COLO829 (cell line): ENCODE measurements at places on chromosomes 5 and 9.
A peak's percentile ranks its signal among the peaks of the same experiment; 100 is the strongest.

DNA sequence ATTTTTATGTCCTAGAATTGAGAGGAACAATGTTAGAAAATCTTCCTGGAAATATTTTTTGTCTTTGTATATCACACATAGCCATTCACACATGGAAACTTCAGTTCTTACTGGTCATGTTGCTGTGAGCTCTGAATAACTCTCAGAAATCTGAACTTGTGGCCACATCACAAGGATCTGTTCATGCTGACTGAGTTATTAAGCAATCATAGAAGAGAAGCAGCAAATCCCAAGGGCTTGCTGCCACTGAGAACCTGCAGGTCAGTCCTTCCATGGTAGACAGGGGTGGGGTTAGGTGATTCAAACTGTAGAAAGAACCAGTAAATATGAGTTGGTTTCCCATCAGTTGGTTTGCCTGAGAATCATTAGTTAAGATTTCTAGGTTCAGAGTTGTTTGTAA, 27.6 kb downstream of the SGCD start:
- DNase-seq, result no peak

DNA sequence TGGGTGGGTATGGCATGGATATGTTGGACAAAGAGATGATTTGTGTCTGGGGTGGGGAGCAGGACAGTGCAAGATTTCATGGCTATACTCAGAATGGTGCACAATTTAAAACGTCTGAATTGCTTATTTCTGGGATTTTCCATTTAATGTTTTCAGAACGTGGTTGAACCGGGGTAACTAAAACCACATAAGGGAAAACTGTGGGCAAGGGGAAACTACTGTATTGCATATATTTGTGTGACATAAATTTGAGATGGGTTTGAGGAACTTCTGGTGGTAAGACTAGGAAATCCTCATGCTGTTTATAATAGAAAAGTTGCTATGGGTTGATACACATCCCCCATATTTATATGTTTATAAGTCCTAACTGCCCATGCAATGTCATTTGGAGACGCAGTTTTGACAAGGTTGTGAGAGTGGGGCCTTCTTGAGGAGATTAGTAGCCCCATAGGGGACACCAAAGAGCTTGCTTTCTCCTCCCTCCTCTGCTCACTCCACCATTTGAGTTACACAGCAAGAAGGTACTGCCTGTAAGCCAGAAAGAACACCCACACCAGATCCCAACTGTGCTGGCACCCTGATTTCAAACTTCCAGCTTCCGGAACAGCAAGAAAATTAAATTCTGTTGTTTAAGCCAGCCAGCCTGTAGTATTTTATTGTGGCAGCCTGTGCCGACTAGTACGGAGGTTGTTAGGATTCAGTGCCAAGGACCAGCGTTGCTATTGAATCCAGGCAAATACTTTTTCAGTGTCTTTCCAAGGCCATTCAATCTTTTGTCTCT, 2118.9 kb downstream of the MAT2B start:
- DNase-seq, result no peak

DNA sequence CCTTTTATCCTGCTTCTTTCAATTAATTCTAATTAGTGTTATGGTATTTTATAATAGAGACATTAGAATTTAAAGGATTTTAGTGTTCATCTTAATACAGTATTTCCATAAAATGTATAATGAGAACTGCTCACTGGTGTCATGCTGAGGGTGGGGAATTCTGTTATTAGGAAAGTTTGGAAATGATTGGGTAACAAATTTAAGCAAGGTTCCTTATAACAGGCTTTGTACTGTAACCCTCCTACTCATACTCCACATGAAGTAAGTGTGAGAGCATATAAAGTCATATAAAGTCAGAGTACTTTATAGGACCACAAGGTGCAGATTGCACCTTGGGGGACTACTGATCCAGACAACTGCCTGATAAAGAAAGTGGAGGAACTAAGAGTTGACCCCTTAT, 42.2 kb downstream of the SV2C start:
- no peak for DNase-seq

- DNase-seq, result no peak
These were observed 31.5 kb upstream of the ALDH1B1 start for GRCh38 chr9:38360839-38361472.

GRCh38 chr9:90858457-90858901, 56.9 kb downstream of the SYK start:
- DNase-seq, result no peak

DNA sequence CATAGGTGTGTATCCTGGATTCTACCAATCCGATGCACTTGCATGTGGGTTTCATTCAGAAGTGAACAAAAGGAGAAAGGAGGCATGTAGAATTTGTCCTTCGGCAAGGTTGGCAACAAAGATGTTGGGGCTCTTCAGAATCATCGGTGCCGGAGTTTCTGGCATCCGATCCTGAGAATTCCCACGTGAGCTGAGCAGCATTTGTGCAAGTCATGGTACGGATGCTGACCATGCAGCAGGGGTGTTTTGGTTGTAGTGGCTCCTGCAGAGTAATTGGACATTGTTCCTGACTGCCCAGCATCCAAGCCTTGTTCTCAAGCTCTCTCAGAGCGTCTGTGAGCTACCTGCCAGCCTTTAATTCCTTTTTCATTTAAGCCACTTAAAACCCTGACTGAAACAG, 19.0 kb upstream of the POC5 start:
- DNase-seq, result no peak

GRCh38 chr9:128742401-128742800, 18.5 kb upstream of the ZDHHC12 start:
- DNase-seq, result no peak

DNA sequence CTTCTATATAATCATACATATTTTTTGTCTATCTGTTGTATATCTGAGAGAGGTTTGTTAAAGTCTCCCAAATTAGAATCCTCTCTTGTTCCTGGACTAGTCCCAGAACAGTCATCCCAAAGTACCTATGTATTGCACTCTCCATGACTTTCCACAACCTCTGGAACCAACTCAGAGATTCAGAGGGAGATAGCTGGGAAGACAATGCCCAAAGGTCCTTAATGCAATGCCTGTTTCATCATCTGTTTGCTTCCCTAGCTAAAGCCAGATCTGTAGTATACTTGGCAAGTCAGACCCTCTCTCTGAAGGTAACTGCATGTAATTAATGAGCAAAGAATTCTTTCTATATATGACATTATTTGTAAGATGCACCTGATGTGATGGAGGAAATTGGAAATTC, 89.4 kb downstream of the ZNF474 start:
- no peak for DNase-seq

DNA sequence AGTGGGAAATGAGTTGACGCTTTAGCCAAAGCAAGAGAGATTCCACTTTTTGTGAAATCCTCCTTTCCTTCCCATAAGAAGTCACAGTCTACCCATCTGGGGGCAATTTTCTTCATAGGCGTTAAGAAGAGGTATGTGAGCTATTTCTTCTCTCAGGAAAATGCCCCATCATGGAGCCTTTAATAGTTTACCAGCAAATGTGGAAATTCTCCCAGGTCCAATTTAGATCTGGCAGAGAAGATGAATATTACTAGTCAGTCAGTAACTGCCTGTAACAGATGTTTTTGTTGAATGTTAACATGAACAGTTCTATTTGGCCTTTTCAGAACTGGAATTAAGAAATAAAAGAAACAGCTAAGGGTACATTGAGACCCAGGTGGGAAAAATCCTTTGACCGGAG, 156.4 kb upstream of the RFX3 start:
- no peak for DNase-seq

DNA sequence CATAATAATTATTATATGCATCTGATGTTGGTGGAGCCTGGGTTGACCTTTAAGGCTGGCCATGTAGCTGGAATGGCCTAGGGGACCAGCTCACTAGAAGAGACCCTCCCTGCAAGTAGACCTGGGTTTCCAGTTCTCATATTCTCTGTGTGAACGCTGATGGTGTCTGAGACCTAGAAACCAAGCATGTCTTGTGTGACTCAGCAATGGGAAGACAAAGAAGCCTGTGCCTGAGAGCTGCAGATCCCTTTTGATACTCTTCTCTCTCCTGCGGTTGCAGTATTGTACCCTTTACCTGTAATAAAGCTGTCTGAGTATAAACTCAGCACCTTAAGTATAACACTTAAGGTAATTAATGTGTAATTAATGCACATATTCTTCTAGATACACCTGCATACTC, 22.2 kb downstream of the C9orf152 start:
- DNase-seq, result no peak

- peak; percentile 28 for DNase-seq
These were observed 119.8 kb downstream of the EBF1 start for GRCh38 chr5:158979749-158980521.

DNA sequence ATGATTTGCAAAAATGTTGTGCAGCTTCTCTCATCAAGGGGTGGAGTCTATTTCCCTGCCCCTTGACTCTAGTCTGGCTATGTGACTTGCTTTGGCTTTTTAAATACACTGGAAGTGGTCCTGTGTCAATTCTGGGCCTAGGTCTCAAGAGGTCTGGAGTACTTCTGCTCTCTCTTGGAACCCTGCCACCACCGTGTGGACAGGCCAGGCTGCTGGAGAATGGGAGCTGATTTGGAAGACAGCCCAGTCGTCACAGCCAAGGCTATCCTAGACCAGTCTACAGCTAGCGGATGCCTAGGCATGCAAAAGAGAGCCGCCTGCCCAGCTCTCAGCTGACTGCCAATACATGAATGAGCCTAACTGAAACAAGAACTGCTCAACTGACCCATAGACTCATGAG, 56.7 kb upstream of the CLINT1 start:
- peak; percentile 68 for DNase-seq

DNA sequence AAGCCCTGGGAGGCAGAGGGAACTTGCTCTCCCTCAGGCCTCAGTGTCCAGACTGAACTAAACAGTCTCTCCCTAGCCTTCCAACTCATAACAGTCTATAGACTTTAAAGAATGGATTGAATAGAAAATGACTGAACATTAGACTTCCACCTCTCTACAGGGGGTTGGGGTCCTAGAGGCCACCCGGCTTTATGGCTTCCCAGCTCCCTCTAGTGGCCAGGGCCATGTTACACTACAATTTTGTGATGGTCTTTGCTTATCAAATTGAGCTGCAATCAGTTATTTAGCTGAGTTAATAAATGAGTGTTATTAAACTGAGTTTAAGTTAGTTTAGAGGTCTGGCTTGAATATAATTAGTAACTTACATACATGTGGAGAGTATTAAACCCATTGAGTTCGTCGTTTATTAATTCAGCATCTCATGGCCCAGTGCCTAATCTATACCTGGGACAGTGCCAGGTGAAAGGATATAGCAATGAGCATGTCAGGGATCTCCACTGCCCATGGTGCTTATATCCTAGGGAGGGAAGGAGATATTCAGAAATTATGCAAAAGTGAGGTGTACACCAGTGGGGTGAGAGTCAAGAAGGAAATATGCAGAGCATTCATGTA, 105.2 kb downstream of the SH3TC2 start:
- peak; percentile 13 for DNase-seq

- peak; percentile 49 for DNase-seq
These were observed 181.5 kb upstream of the RAI14 start for GRCh38 chr5:34474573-34475021.

DNA sequence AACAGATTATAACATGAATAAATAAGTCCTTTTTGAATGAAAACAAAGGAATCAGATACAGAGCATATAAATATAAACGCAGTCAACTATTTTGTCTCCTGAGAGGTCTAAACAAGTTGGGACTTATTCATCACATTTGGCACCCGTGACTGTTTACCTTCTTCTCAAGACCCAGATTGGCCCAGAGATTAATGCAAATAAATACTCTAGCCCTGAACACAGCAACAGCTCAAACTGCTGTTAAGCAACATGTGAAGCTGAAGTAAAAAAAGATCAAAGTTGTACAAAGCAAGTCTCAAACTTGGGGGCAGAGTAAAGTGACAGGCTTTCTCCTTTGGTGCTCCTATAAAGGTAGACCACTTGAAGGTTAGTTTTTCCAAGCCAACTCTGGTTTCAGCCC, 95.0 kb upstream of the NR5A1 start:
- no peak for DNase-seq

DNA sequence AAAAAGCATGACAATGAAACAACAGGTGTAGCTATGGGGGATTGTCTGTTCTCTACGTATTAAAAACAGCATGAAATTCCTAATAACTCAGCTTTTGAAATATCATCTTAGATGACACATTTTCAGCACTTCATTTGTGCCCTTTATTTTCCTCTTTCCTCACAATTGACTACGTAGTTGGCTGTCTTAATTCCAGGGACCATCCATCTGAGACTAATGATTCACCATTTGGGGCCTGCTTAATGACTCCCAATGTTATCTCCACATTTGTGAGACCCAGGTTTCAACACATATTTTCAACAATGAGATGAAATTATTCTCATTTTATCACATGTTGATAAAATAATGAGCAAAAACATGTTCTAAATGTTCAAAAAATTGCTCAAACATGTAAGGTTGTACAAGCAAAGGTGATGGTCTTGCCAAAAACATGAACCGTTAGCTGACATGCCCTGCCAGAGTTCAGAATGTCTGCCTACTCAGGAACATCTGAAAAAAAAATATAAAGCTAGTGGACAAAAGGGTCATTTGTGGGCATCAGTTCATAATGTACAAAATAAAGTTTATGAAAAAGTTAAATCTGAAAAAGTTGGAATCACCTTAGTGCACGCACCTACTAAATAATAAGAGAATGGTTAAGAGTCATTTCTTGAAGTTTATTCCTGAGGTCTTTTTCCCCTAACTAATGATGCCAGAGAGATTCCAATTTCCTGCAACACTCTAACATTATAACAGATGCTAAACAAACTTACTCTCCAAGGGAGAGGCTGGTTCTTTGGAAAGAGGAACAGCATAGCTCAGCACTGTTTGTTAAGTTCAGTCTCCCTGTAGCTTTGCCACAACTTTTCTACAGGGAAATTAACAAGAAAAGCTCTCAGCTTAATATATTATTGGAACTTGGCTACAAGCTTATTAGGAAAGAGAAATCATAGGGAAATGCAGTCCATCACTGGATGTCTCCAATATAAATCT, 275.5 kb downstream of the SPOCK1 start:
- DNase-seq, result no peak

DNA sequence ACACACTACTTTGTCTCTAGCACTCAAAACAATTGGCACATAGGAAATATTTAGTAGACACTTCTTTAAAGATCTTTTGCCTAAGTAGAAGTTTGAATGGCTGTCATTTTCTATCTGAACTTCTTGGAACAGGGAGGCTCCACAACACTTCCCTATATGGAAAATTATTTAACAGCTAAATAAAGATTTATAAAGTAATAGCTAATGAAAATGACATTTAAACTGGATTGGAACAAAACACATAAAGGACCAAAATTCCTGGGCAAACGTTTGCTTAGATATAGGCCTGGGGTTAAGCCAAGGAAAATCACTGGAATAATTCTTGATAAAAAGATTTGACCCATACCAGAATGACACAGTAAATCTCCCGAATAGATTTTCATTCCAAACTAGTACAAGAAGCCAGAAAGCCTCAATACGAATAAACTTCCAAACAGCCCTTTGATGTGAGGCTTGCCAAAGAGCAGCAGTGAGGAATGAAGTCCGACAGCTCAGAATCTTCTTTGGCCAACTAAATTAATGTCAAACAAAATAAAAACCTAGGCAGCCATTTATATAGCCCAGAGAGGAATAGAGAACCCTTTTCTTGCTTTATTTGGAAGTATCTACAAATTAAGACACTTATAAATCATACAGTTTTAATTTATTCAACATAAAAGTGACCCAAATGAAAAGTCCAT, 20.3 kb upstream of the RNF180 start:
- no peak for DNase-seq

- peak; percentile 80 for DNase-seq
These were observed at the start of gene SAPCD2 for GRCh38 chr9:137070201-137070905. SAPCD2 (minus strand) TSS chr9:137070557; CDS start chr9:137070460, 97 bp downstream.

GRCh38 chr9:34793428-34793827, 83.5 kb upstream of the CCL21 start:
- no peak for DNase-seq
